ENCODE measurements at places on chromosomes 16 and 17. TPM values are rescaled to one million over a fixed set of nuclear protein-coding genes. Genes with fewer than 3 reads are reported as not detected.

- no peak overlapping the region for H3K27ac ChIP-seq
- no peaks in the 10 kb centered on the region for H3K36me3 ChIP-seq
- H3K4me1 ChIP-seq: peaks cover 15% of the 10 kb centered on the region
- peaks cover 99% of the 10 kb centered on the region for H3K27me3 ChIP-seq
These were observed 3.3 kb downstream of the FBXL16 start for GRCh38 chr16:702341-702740.

Gene CA5A
- not detected for total RNA-seq

DNA sequence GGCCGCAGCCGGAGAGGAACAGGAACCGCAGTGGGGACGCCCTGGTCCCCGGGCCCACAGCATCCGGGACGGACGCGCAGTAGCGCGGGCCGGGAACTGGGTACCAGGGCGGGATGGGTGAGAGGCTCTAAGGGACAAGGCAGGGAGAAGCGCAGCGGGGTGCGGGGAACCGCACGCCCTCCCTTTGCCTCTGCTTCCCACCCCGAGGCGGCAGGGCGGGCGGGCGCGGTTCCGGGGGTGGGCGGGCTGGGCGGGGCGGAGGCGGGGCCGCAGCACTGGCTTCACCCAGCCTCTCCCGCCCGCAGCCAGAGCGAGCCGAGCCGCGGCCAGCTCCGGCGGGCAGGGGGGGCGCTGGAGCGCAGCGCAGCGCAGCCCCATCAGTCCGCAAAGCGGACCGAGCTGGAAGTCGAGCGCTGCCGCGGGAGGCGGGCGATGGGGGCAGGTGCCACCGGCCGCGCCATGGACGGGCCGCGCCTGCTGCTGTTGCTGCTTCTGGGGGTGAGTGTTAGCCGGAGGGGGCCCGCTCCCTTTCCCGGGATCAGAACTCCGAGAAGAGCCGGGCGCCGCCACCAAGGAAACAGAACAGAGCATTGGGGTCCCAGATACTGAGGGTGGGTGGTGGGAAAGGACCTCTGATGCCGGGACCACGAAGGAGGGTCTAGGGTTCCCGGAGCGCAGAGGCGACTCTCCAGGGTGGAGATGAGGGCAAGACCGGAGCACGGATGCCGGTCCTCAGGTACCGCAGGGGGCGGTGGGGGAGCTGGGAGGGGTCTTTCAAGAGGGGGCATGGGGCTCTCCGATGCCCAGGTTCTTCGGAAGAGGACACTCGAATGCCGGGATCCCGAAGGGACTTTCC, at the start of gene NGFR:
NGFR (plus strand) TSS at position 308 of the 856 bp plus-strand sequence; CDS start at position 433, 125 bp downstream.
- H3K36me3 ChIP-seq: no peaks in the 10 kb centered on the region
- H3K27ac ChIP-seq: peak within 1 kb of the TSS; percentile 48
- peaks cover 91% of the 10 kb centered on the region for H3K27me3 ChIP-seq

Gene PITPNM3
- 0.36 TPM for total RNA-seq

DNA sequence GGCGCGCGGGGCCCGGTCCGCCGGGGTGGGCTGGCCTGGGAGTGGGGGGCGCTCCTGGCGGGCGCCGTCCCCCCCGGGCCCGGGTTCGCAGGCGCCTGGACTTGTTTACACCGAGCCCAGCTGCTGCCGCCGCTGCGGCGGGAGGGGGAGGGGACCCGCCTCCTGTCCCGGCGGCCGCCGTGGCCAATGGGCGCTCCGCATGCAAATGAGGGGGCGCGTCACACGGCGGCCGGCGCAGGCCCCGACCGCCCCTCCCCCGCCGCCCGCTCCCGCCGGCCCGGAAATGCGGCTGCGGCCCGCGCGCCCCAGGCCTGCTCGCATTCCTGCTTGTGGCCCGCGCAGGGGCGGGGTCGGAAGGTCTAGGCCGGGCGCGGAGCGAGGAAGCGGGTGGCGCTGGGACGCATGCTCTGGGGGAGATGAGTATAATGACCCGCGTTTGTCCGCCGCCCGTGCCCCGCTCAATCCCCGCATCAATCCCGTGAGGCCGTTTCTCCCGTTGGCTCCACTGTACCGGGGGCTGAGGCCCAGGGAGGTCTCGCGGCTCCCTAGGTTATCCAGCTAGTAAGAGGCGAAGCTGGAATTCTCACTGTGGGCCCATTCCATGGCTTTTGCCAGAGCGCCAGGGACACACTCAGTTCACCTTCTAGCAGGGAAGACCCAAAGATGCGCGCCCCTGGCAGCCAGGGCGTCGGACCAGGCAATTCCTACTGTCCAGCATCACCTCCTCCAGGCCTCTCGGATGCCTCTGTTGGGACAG, at the start of gene YPEL3:
YPEL3 (minus strand) TSS at position 109 of the 757 bp plus-strand sequence. CDS start 731 bp downstream, outside the sequence.
- peak within 1 kb of the TSS; percentile 88 for H3K4me3 ChIP-seq
- H3K27ac ChIP-seq: peak within 1 kb of the TSS; percentile 92
- H3K4me1 ChIP-seq: peaks cover 47% of the 10 kb centered on the region
- H3K27me3 ChIP-seq: no peaks in the 10 kb centered on the region

Gene PRR15L
- total RNA-seq: 0.14 TPM

- peaks cover 24% of the 10 kb centered on the region for H3K4me1 ChIP-seq
- DNase-seq: no peak
- H3K4me3 ChIP-seq: no peak overlapping the region
- H3K27me3 ChIP-seq: no peaks in the 10 kb centered on the region
These were observed 110.0 kb upstream of the CIBAR2 start for GRCh38 chr16:85222155-85222863.
